CD14-positive monocyte (primary cell): ENCODE measurements at places on chromosomes 7 and 10.

DNA sequence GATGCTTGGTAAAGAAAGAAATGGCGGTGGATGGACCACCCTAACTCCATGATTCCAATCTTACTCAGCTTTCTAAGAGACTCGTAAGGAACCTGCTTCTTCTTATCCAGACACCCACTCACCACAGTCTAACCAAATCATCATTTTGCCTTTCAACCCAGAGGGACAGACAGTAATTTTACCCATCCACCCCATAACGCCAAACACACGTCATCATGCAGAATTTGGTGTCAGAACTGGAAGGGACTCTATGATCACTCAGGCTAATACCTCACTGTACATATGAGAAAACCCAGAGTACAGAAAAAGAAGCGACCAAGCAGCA is 388 bp downstream of the ECD start:
- peak; percentile 28 for DNase-seq

DNA sequence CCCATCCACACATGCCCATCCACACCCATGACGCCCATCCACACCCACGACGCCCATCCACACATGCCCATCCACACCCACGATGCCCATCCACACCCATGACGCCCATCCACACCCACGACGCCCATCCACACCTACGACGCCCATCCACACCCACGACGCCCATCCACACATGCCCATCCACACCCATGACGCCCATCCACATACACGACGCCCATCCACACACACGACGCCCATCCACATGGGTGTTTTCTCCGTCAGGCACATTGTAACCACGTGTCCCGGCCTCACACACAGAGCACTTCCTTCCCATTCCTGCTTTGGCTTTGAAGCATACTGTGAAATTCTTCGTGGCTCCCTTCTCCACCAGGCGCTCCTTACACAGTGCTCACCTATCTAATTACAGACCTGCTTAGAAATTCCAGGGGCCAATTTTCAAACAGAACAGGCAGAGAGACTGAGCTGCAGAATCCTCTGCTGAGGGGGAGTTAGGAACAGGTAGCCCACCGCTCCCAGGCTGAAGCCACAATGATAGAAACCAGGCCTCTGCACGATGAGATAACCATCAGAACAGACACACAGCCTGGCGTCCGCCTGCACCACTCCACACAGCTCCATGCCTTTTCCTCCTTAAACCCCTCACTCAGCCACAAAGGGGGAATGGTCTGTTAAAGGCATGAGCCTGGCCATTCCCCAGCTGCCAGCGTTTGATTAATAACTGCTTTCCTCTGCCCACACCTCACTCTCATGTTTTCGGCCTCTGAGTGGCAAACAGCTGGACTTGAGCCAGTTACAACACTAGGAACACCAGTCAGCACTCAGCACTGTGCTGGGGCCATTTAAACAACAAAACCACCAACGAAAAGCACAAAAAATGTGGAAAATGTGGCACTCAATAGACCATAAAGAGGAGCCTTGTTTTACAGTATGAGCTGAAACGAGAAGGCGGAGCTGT is 501.6 kb downstream of the PTPRN2 start:
- DNase-seq = no peak

DNA sequence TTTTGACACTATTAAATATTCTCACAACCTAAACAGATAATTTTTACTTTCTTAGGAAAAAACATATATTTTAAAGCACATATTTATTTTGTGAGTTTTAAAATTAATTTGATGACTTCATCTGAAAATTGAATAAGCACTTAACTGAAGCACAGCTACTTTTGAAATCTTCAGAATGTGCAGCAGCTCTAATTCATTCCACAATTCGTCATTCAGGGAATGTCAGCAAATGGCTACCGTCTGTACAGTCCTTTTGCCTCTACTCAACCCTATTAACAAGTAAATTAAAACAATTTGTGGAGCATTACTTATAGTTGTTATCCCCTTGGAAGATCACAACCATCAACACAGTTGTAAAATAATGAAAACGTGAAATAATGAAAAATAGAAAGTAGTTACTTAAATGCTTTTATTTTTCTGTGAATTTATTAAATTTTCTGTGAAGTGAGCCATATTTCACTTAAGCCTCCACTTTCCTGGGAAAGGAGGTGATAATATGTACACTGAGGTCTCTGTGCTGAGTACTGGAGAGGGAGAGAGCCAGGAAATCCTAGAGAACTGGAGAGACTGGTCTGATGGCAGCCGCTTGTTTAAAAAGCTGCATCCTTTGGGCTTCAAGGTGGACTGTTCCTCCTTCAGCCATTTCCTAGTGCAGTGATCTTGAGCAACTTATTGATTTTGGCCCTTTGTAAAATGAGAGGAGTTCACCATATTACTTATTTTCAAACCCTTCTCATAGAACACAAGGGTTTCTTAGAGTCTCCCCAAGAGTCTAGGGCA is 70.6 kb downstream of the REEP3 start:
- no peak for DNase-seq

DNA sequence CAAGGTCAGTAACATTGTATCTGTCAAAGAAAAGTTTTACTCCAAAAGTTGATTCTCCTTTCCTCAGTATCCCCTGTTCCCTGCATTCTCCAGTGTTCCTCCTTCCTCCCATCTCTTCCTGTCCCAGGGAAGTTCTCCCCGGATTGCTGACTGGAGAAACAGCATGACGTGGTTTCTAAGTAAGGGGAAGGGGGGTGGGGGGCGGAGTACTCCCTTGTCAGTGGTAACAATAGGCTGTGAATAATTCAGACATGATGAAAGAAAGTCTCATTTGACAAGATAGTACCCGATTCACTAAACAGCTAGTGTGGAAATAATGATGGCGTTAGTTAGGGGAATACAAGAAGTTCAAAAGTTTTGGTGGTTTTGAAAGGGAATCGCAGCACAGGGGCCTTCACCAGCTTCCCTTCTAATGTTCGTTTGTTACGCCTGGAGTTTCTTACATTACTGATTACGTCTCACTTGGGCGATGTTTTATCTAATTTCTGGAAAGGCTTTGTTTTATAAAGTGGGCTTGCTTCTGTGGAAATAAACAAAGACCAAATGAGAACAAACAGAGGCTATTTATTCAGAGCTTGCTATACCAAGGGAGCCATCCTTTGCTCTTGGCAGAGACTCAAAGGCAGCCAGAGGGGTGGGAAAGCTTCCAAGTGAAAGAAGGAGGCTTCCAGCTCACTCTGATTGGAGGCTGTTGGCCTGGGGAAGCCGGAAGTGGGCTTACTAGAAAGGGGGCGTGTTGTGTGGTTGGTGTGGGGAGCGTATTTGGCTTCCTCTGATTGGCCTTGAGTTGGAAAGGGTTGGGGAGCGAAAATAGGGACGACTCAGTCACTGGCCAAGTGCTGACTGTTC is 453.7 kb downstream of the SDK1 start:
- DNase-seq = no peak

- no peak for DNase-seq
Measured at GRCh38 chr7:87427288-87427687, 48.2 kb downstream of the ABCB4 start.
